H54 (cell line): ENCODE measurements at places on chromosomes 1 and 21.

DNA sequence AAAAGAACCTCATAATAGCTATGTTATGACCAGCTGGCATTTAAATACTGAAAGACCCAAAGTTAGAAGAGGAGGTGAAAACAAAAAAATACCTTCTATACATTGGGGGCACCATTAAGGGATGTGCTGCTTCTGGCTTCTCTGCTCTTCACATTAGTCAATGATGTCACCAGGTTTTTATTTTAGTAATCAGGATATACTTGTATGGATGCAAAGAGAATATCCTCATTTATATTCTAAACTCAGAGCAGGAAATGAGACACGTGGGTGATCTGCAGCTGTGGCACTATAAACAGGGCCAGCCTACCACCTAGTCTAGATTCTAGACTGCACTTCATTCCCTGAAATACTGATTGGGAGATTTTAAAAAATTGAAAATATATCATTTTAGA is 51.2 kb downstream of the WLS start:
- no peak for DNase-seq

DNA sequence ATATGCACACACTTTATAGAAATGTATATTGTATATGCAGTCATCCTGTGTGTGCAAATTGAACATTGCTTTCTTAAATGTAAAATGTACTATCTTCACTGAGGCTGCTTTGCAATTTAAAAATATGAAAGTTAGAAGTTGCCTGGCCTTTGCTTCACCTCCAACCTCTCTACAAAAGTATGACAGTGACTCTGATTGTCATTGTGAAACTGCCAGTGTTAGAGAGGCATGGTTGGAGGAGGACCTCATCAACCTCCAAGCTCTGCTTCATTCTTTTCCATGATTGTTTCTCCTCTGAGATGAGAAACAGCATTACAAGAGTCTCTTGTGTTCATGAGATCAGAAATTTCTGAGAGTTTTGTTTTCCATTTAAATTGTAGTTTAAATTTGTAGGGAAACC is 185.5 kb downstream of the ZC3H11B start:
- no peak for DNase-seq

- DNase-seq = no peak
Measured at GRCh38 chr1:93603601-93604000, 78.0 kb downstream of the BCAR3 start.

DNA sequence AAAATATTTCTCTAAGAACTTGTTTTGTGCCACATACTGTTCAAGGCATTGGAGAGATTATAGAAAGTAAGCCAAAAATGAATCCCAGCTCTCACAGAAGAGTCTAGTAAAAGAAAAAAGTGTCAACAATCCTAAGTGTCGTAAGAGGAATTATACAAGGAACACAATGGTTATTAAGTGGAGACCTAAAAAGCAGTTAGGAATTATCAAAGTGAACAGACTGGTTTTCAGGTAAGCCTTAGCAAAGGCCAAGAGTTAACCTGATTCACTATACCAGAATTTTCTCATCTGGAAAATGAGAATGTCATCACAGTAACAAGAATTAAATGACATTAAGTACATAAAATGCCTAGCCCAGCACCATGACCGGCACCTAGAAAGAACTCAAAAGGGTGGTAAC is 15.6 kb downstream of the SERBP1 start:
- no peak for DNase-seq

DNA sequence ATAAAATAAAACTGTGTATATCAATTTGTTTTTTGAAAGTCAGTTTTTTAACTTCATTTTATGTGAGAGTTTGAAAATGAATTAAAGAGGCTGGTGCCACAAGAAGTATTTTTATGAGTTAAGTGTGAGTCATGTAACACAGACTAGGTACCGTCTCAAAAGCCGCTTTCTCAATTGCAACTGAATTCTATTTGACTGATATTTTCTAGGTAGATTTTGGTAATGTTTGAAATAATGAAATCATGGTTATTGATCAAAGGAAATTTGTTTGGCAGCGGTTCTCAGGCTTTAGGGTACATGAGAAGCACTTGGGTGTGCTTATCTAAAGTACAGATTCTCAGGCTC is 4.6 kb downstream of the SNX27 start:
- no peak for DNase-seq

- no peak for DNase-seq
Measured at GRCh38 chr1:175494011-175494554, 249.3 kb downstream of the TNR start.

DNA sequence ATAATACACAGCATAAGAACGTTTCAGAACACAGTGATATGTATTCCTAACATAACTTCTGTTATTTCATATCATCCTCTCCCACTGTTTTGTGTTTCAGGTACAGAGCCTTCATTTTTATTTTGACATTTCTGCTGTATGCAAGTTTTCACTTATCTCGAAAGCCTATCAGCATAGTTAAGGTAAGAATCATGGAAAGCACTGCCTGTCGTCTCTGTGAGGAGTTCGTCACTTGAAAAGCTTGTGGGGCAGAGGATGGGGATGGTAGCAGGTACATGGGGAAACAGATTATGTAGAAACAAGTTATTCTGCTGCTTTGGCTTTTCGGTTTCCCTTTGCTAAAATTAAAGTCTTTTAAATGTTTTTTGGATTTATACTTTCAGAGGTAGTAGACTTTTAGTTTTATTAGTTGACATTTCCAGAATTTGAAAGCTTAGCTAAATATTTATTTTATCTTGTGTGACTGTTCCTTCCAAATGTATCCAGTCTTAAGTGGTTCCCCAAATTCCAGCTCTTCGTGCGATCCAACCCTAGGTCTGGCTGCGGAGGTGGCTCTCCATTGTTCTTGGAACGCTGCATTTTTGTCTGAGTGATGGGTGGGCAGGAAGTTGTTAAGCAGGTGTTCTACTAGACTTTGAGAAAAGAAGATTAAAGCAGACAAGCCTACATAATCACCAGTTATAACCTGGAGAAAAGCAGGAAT is 12.2 kb downstream of the SLC37A1 start:
- no peak for DNase-seq

DNA sequence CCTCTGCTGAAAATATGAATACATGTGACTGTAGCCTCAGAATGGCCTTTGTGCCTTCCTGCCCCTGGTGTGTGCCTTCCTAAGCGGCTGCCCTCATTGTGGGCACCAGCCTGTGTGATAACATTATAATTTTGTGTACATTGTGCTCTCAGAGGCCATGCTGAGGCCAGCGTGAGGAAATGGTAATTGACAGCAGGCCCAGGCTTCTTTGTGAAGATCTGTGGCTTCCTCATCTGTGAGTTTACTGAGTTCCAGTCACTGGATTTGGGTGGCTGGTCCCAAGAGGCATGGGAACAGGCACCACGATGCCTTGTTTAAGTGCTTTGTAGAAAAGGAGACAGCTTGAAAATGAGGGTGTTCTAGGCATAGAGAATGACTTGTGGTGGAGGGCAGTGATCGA is 389.3 kb downstream of the OMA1 start:
- DNase-seq = no peak

GRCh38 chr21:27406300-27407009 is 439.6 kb upstream of the ADAMTS5 start:
- DNase-seq = no peak

DNA sequence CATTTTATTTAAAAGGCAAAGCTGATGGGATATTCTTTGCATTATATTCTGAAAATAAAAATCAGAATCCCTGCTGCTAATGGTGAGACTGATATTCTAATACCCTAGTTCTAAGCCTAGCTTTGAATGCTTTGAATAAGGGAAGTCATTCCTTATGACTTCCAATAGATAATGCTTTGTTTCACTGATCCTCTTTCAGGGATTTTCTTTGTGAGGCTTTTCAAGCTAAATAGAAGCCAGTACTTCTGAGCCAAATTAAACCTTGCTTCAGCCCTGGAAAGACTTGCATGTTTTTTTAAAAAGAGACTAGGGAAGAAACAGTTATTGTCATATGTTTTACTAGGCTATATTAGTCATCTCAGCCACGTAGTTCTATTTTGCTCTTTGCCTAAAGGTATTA is 68.5 kb upstream of the CACYBP start:
- no peak for DNase-seq

DNA sequence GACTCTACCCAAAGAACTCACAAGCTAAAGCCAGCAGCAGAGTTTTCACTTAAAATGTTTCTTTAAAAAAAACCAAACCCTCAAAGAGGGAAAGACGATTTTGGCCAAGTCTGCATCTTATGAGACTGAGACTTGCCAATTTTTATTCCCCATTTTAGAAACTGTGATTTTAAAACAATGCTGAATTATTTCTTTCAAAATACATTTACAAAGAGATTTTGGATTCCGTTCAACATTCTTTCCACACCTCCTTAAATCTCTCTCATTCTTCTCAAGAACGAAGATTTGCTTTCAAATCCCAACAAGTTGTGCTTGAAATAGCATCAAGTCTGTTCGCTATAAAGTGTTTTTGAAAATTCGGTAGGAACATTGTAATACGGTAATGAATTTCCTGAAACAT is 133.9 kb upstream of the VANGL1 start:
- DNase-seq = no peak
